ENCODE measurements at places on chromosomes 3 and 15.

DNA sequence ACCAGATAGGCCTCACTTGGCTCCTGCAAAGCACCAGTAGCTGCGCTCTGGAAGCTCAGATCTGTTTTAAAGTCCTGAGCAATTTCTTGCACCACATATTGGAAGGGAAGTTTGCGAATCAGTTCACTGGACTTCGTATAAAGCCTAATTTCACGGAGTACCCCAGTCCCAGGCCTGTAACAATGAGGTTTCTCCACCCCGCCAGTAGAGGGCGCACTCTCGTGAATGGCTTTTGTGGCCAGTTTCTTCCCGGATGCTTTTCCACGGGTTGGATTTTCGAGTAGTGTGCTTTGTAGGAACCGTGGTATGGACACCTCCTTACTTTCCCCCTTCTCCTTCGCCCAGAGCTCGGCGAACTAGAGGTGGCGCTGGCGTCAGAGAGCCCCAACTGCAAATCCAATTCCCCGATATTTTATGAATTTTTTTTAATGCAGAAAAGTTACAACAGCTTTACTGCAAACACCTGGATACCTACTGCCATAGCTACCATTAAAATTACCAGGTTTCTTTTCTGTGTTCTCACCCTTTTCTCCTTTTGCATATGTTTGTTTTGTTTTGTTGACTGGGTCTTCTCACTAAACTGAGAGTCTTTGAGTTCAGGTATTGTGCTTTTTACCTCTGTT, 13.3 kb downstream of the RARB start:
- DNase-seq, result no peak

- no peak for DNase-seq
Observed at GRCh38 chr15:51155891-51156290, 61.2 kb upstream of the TNFAIP8L3 start.

GRCh38 chr3:162122405-162122804, 625.8 kb downstream of the OTOL1 start:
- DNase-seq, result no peak

- no peak for DNase-seq
Observed at GRCh38 chr3:109563149-109563548, 225.8 kb upstream of the DPPA4 start.

DNA sequence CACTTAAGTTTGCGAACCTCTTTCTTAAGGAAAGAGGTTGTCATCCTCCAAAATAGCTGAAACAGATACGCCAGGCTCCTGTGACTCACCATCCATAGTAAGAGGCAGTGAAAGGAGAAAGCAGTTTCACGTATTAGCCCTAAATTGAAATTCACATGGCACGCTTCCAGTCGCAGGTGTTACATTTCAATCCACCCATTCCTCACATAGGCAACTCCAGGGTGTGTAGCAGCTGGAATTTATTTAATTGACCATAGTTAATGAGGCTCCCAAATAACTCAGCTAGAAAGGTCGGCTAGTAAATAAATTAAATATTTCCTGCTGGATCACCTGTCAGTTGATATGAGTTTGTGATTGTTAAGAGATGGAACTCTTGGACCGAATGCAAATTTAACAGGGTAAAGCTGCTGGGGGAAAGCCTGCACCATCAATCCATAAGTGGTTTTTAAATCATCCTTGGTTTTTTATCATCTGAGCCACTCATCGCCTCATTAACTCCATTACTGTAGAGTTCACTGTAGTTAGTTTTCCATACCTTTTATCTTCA, 19.6 kb downstream of the NSUN3 start:
- no peak for DNase-seq

GRCh38 chr3:136949146-136949545, 8.6 kb upstream of the IL20RB start:
- DNase-seq, result no peak

GRCh38 chr15:74833376-74834107, 7.1 kb downstream of the CPLX3 start:
- no peak for DNase-seq

DNA sequence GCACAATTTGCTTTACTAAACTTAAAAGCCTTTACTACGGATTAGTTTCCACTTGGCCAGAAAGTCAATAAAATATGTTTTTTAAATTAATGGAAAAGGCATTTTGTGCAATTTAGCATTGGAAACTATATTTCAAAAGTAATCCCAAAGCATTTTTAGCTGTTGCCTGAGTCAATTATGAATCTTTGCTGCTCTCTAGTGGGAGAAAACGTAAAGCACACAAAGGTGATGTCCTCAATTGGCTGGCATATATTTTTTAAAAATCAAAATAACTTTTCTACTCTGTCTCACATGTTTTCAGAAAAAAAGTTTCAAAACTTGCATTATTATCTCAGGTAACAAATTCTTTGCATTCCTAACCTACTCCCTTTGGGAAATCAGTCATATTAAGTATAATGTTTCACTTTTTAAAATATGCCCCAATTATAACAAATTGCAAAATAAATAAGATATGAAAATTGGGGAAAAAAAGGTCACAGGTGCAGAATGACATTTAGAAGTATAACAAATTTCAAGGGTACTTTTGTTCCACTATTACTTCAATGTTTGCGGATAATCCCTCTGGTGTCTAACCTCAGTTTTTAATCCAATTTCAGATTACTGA, 47.2 kb upstream of the TEX55 start:
- DNase-seq, result peak; percentile 19

GRCh38 chr3:74167926-74168325, 446.5 kb downstream of the CNTN3 start:
- no peak for DNase-seq

- DNase-seq, result no peak
Observed at GRCh38 chr3:164174059-164174458, 904.2 kb downstream of the SI start.

DNA sequence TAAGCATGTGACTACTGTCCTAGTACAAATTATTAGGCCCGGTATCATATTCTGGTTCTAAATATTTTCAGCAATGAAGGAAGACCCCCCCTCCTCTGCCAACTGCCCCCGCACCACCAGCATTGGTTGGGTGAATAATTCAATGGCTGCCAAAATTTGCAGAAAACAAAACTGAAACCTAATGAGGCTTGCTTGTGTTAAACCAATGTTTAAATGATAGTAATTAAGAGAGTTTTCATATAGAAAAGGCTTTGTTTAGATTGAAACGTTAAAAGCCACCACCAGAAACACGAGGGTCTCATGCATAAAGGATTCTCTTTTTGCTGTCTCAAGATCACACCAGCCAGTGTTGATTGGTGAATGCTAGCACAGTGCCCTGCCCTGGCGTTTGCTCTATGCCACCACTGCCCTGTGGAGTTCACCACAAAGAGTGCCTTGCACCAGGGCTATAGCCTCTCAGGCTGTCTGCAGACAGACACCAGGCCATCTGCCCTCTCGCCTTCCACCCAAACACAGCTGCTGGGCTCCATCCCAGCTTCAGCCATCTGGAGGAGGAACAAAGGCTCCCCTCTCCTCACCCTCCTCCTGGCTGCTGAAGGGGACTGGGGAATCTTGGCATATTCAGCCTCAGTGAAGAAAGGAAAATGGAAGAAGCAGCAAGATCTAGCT, 200.3 kb upstream of the PFN2 start:
- DNase-seq, result no peak

- DNase-seq, result peak; percentile 26
Observed at GRCh38 chr15:92101708-92102394, 248.3 kb downstream of the SLCO3A1 start.

Data from NCI-H510A treated with DMSO at 0.1 percent for 48 hours (cell line).